Mucosa of gallbladder (tissue), 1 donor: ENCODE measurements at places on chromosomes 5 and 9. TPM values are rescaled to one million over a fixed set of nuclear protein-coding genes. Genes with fewer than 3 reads are reported as not detected.

DNA sequence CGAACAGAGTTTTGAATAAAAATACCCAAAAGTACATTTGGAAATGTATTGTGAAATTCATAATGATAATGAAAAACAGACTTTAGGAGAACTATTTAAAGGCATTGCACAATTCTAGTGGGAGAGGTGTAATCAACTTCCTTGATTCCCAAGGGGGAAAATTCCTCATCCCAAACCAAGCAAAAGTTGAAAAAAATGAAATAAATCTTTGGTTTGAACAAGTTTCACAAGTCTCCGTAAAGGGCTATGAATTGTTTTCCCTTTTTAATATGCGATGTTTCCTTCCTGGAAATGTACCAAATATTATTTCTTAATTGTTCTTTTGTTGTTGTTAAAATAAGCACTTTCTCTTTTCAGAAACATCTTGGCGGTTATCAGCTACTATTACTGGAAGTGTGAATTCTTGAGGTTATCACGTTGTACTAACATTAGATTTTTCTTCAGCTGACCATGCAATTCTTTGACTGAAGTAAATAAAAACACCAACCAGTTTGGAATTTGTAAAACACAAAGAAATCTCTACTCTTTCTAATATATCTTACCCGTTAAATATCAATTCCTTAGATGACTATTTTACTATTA, 59.3 kb downstream of the SVEP1 start:
- no peak for DNase-seq

GRCh38 chr5:57128325-57128724, 45.5 kb upstream of the GPBP1 start:
- no peak for DNase-seq

DNA sequence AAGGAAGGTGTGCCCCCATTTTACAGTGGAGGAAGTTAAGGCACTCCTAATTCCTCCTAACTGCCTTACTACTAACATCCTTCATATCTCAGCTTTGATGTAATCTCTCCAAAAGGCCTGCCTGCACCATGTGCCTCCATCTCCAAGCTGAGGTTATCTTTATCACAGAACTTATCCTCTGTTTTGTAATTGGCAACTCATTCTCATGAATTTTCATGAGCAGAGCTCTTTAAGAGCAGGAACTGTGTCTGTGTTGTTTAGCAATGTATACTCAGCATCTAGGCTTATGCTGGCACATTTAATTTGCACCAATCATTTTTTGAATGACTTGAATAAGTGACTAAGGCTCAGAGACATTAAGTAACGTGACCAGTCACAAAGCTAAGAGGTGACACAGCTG, 147.9 kb upstream of the VLDLR start:
- DNase-seq, result no peak

- no peak for DNase-seq
Measured at GRCh38 chr5:76594107-76594506, 29.1 kb downstream of the F2RL2 start.

Gene OR1Q1
- total RNA-seq, result not detected

Gene OR1J2
- total RNA-seq, result not detected

DNA sequence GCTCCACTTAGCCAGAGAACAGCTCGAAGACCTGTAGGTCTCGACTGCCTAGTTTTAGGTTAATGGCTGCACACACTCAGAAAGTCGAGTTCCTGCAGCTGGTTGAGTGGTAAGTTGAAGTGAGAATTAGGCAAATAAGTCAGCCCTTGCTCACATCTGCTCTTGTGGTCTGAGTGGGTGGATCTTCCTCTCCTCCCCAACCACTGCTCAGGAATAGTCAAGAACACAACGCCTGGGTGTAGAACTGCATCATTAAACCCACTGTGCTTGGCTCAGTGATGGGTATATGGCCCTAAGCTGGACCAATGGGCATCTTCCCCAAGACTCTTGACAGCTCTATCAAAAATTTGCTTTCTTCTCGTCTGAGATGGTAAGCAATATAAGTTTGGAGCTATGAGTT, 20.9 kb upstream of the ADAM19 start:
- DNase-seq, result no peak

GRCh38 chr9:128733256-128733655, 9.3 kb upstream of the ZDHHC12 start:
- peak; percentile 74 for DNase-seq

DNA sequence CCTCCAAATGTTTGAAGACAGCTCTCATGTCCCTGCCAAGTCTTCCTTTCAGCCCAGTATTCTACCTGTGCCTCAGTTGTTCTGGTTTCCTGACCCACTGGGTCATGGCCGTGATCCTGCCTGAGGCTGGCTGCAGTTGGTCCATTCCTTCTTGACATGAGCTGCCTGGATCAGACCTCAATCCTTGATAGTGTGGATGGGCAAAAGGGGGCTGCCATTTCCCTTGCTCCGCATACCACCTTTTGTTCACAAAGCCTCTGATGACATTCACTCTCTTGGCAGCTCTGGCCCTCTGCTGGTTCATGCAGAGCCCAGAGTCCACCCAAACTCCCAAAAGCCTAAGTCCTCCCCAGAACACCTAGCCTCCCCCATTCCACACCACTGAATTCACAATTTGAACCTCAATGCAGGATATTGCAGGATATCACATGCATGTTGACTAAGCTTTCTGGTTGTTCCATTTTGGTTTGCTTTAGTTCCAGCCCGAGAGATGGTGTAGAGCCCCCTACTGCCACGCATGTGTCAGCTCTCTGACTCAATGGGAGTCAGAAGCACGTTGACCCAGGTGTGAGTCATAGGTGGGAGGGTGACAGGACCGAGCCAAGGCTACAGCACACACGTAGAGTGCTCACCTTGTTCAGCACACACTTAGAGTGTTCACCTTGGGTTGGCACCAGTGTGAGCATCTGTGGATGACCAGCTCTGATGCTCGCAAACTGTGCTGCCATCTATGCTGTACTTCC, 137.2 kb downstream of the MTX3 start:
- DNase-seq, result no peak

Gene EDIL3
- 60.1 TPM for total RNA-seq

GRCh38 chr9:105297442-105298075, 53.1 kb downstream of the SLC44A1 start:
- DNase-seq, result no peak

Gene AGXT2
- 6.6 TPM for total RNA-seq

GRCh38 chr5:40984884-40985283, 75.6 kb downstream of the C7 start:
- no peak for DNase-seq

GRCh38 chr5:59249160-59249559, 644.4 kb downstream of the PDE4D start:
- DNase-seq, result no peak

Gene CYSRT1
- total RNA-seq, result 0.78 TPM

GRCh38 chr5:121969660-121970295, 8.0 kb downstream of the SRFBP1 start:
- DNase-seq, result no peak

Gene HNRNPH1
- 466 TPM for total RNA-seq
